ENCODE measurements at places on chromosomes 7 and 10. TPM values are rescaled to one million over a fixed set of nuclear protein-coding genes. Genes with fewer than 3 reads are reported as not detected.

ITGA8 gene
- not detected for total RNA-seq

ARL3 gene
- 14.3 TPM for total RNA-seq

DNA sequence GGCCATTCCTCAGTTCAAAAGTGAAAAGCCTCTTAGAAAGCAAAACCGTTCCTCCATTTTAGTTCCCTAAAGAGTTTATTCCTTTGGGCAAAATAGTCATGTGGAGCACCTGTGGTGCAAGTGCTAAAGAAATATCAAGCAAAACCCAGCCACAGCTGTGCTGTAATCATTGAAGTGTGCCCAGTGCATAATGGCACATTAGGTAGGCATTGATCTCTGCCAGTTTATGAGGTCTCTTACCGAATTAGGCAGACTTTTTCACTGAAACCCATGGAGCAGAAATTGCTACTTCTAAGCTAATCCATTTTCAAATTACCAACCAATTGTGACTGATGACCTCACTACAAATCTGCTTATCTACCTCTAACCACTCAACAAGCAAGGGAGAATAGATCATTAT is 97.2 kb upstream of the SEMA3A start:
- DNase-seq = no peak

DNA sequence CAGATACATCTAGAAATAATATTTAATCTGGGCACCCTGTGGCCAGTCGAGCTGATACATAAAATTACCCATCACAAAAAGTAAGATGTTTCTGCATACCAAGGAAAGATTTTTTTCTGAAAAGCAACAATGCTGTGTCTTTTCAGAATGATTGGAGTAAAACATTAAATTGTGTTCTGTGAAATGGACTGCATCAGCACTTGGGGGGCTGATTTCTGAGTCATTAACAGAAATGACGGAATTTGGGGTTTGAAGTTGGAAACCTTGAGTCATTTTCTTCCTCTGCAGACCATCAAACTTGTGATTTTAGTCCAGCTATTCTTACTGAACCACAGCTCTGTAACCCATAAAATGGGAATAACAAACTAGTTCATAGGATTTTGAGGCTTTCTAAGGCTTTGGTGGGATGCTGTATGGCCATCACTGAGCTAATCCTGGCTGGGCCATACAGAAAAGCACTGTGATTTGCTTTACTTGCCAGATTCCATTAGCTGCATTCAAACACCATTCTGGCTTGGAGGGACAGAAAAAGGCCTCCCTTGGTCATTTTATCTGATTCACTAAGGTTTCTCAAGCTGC is 739.4 kb upstream of the IGFBP3 start:
- DNase-seq = peak; percentile 78

DNA sequence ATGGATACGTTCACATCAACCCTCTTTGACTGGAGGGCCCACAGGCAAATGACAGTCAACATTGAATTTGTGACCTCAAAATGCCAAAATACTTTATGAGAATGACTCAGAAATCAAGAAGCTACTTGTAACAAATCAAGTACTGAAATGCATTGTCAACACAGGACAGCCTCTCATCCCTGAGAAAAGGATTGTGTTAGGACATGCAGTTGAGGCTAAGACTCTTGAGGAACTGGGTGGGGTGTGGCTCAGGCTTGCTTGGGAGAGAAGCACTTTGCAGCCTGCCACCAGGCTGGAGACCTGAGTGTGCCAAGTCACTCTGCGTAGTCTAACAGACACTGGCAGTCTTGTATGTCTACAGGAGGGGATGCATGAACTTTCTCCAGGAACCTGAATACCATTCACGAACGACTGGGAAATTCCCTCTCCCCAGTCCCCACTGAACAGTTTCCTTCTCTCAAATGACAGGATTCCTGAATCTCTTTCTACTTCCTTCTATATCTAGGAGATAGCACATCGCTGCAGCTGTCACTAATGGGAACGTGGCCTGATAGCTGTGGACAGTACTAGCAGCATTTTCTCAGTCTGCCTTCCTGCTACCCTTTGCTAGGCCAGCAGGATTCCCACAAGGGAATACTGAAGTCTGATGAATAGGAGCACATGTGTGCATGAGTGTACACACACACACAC is 3.3 kb upstream of the SMO start:
- peak; percentile 66 for DNase-seq

- DNase-seq = peak; percentile 76
Observed at GRCh38 chr10:74924251-74924963, 98.0 kb downstream of the KAT6B start.

- DNase-seq = no peak
Observed at GRCh38 chr7:30510124-30511075, 5.8 kb upstream of the GGCT start.

- DNase-seq = peak; percentile 99
Observed at GRCh38 chr10:103241262-103242011, 4.2 kb upstream of the RPEL1 start.
